ENCODE measurements at places on chromosomes 6 and 20.

GRCh38 chr6:148465670-148466069, 123.0 kb downstream of the SASH1 start:
- DNase-seq, result no peak

- no peak for DNase-seq
Measured at GRCh38 chr6:147666255-147666654, 157.8 kb downstream of the SAMD5 start.

DNA sequence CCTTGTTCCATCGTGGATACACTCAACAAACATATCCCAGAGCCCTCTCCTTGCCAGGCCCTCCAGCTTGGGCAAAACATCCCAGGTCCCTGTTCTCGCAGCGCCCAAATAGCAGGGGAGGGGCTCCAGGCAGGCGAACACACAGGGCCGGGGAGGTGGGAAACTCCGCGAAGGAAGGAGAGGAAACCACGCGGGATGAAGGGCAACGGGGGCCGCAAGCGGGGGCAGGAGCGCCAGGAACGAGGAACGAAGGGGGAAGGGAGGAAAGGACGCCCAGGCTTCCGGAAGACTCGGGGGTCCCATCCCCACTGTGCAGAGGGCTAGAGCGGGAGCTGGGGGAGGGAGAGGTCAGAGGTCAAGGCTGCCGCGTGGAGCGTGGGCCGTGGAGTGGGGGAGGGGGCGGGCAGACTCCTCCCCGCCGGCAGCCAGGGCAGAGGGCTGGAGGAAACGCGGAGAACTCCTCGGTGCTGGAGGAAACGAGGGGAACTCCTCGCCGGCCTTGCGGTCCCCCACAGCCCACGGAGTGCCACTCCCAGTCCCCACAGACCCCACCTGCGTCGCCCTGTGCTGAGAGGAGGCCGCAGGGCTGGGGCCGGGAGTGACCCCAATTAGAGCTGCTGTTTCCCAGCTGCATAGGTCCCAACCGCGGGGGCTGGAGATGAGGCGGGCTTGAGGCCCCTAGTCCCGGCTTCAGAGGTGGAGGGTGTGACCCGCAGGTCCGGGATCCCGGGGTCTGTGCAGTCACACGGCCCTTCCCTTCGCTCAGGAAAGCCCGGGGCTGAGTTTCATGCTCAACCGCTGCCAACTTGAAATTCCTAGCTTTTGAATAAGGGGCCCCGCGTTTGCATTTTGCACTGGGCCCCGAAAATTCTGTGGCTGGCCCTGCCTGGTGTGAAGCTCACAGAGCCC, 1.2 kb upstream of the RBM38 start:
- no peak for DNase-seq

GRCh38 chr6:148143771-148144170, 198.9 kb upstream of the SASH1 start:
- no peak for DNase-seq

DNA sequence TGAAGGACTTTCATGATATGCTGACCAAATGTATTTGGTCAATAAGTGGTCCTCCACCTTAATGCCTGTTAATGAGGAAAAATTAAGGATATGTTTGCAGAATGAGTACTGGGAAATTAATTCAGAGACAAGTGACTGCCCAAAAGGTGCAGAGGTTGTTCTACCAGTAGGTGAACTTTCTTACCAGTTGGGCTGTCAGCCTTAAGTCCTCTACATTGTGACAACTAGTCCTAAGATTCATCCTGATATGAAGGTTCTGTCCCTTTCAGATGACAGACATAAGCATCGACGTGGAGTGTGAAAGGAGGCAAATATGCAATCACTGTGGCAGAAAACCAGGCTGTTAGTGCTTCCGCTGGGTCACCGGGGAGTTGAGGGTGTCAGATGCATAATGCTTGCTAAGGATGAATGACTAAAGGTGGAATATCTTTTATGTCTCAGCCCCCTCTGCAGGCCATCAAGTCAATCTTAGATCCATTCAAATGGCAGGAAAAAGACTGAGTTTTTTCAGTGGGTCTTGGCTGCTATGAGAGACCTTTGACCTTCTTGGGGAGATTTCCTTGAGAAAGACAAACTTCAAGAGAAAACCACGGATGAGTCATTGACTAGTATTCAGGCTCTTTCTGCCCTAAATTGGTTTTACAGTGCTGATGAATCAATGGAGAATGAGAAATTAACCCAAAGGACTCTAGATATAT, 226.0 kb downstream of the TPBG start:
- peak; percentile 74 for DNase-seq

- peak; percentile 91 for DNase-seq
Measured at GRCh38 chr6:4370066-4370465, 234.7 kb upstream of the ECI2 start.

DNA sequence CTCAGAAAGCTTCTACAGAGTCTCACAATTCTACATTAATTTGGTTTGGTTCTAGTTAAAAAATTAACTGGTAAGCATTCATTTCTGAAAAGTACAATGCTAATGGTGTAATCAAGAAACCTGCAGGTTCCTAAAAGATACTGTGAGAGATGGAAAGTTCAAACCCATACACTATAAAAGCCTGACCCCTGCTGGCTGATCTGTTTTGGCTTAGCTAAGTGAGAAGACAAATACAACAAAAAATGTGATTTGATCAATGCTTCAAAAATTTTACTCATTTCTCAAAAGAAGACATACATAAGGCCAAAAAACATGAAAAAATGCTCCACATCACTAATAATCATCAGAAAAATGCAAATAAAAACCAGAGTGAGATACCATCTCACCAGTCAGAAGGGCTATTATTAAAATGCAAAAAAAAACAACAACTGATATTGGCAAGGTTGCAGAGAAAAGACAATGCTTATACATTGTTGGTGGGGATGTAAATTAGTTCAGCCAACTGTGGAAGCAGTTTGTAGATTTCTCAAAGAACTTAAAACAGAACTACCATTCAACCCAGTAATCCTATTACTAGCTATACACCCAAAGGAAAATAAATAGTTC, 102.8 kb downstream of the MOXD1 start:
- DNase-seq, result peak; percentile 27
